ENCODE measurements at places on chromosomes 3 and 15. TPM values are rescaled to one million over a fixed set of nuclear protein-coding genes. Genes with fewer than 3 reads are reported as not detected.
A peak's percentile ranks its signal among the peaks of the same experiment; 100 is the strongest.

Gene ROPN1
- total RNA-seq, result not detected

Gene TMEM207
- not detected for total RNA-seq

Gene PLA2G4E
- not detected for total RNA-seq

Gene GAP43
- 0.71 TPM for total RNA-seq

DNA sequence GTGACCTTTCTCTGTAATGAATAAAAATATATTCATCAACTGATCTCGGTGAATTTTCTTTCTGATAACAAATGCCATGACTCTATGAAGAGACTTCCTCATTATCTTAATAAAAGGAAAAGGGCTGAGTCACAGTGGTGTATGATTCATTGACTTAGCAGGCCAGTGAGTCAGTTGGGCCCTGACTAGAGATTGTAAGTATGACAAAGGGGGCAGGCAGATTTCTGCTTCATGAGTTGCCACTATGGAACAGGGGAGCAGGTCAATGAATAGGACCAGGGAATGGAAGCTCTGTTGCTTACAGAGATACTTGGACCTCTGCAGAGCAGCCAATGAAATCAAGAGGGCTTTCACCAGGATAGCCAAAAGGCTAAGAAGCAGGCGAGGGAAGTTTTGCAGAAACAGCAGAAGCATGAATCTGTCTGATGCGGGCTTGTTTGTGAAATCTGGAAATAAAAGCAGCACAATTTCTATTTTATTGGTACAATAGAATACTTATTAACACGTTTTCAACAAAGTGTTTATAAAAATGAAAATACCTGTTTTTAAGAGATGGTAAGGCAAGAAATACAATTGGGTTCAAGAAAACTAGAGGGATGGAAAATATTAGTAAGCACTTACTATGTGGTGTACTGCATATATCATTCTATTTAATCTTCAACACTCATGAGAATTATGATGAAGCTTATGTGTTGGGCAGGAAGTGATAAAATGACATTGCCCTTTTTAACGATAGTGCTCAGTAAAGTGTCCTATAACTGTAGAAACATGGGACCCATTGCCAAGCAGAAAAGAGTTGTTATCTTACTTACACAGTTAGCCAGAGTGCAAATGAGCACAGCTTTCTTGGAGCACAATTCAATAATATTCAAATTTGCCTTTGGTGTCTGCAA lies 169.8 kb upstream of the MYRIP start:
- peak; percentile 93 for DNase-seq

- peak; percentile 75 for DNase-seq
Measured at GRCh38 chr3:125067225-125067624, 11.4 kb upstream of the HEG1 start.

- no peak for DNase-seq
Measured at GRCh38 chr15:89652131-89652530, 3.1 kb downstream of the KIF7 start.

DNA sequence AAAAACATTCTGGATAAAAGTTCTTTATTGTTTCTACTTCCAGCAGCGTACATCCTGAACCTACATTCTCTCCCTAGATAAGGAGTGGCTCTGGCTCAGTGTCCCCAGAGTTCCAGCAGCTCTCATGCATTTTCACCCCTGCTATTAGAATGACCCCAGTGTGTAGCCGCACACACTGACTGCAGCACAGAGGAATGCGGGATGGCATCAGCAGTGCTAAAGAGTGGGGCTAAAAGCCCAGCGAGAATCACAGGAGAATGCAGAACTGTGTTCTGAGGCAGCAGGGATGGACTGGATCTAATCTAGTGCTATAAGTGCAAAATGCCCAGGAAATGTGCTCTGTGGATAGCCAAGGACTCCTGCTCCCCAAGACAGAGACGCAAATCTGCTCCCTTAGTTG lies 66.4 kb upstream of the TJP1 start:
- peak; percentile 37 for DNase-seq

DNA sequence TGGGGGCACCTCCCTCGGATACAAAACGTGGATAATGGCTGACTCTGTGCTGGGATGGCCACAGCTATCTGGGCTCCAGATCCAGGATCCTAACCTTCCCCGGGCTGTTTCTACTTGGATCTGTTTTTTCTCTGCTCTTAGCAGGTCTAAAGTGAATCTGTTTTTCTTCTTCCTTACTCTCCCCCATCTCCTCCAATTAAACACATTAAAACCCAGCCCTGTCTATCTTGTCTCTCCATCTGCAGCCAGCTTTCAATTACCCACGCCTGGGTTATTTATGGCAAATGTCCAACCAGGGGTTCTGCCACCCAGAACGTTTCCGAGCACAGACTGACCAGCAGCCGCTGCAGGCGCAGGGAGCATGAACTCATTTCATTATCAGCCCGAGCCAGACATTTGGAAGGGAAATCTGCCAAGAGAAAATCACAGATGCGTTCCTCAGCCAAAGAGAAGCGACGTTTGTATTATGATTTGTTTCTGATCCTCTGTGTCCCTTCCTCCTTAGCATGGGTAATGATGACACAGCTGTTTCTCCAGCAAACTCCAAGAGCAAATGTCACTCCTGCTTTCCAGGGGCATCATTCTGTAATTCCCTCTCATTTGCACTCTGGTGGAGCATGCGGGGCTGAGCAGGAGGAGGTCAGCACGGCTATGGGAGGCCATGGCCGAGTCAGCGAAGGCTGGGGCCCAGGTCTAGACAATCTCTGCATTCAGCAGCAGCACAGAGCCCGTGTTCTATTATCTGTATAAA lies 42.0 kb downstream of the UMPS start:
- peak; percentile 95 for DNase-seq

DNA sequence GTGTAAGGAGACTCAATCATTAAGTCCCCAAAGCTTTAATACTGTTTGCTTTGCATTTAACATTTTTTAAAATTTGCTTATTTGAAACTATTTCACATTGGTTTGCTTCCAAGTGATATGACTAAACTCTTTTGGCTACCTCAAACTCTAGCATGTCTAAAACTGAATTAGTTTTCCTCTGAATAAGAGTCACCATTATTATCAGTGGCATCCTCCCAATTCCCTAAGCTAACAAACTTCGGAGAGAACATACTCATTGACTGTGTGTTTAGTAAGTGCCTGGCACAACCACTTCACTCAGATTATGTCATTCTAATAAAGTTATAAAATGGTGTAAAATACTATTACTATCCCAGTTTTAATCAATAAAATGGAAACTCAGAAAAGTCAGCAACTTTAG lies 21.9 kb downstream of the ATOSA start:
- DNase-seq, result peak; percentile 75

DNA sequence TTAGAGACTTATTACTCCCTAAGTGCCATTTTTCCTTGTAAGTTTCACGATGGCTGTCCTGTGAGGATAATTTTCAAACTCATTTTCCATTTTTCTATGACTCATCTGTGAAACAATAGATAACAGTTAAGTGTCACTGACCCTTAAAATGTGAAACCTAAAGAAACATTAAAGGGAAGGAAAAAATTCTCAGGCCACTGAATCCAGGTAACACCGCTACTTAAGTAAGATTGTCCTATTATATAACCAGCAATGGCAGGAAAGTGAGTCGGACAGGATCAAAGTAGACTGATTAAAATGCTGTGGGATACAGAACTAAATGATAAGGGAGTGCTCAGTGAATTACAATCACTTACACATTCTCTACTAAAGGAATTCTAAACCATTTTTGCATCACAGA lies 12.4 kb downstream of the PLD1 start:
- no peak for DNase-seq

DNA sequence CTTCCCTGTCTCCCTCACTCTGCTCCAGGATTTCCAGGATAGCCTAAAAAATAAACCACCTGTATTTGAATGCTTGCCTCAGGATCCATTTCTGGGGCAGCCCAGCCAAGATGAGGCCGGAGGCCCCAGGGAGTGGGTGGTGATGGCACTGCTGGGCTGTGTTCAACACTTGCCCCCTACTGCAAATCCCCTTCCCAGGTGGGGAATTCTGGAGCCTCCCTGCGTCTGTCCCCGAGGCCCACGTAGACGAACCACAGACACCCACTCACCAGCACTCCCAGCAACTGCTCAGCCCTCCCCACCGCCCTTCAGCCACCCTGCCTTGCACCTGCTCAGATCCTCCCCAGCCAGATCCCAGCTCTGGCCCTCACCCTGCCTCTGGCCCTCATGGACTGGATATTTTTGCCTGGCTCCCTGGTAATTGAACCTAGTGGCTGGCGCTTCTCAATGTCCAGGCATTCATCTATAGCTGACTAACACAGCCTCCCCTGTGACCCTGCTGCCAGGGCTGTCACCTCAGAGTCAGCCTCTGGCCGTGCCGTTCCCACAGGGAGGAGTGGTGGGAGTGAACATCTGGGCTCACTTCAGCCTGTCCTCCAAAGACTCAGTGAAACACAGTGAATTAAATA lies 17.1 kb upstream of the EPB42 start:
- no peak for DNase-seq

- no peak for DNase-seq
Measured at GRCh38 chr3:71432044-71432975, 151.2 kb downstream of the FOXP1 start.

DNA sequence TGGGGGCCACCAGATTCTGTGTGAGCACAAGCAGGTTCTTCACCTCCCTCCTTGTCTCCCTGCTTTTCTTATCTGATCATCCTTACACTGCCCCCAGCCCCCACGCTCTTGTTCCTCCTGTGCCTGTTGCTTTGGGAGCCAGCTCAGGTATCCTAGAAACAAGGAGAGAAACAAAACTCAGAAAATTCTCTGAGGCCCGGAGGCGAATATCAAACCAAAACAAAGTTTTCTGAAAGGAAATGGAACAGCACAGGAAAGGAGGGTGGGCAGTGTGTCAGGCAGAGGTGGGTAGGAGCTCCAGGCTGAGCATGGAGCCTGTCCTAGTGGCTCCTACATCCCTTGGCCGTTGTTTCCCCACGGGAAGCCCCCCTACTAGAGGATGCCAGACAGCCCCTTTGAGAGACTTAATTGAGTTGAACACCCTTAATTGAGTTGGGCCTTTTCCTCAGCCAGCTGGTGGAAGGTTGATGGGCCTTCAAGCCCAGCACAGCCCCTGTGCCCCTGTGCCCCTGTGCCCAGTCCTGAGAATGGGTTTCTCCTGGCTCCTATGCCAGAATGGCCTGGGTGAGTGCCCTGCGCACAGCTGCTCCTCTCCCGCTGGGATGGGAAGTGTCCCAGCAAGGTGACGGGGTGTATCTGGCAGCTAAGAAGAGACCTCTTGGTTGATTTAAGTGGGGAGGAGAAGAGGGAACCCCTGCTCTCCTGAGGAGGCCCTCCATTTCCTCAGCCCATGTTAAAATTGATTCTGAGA lies 22.8 kb upstream of the JMJD7 start:
- DNase-seq, result peak; percentile 94

DNA sequence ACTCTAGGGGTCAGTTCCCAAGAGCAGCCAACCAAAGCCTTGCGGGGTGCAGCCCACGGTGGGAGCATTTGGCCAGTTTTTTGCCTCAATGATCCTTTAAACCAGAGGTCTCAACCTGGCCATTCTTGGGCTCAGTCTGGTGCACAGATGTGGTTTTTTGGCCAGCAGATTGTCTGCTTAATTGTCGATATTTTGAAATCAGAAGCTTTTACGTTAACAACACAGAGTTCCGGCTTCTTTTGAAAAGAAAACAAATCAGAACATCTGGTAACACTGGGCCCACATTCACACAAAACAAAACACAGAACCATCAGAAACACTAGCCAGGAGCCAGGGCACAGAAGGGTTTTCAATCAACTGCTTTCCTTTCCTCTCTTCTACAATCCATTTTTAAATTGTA lies 127.7 kb downstream of the XXYLT1 start:
- DNase-seq, result no peak

Measured in M059J (cell line).